ENCODE measurements at places on chromosomes 1 and 21. TPM values are rescaled to one million over a fixed set of nuclear protein-coding genes. Genes with fewer than 3 reads are reported as not detected.

UQCRHL gene
- 2.2 TPM for total RNA-seq

SRGAP2B gene
- total RNA-seq, result 50.1 TPM

OR6N1 gene
- total RNA-seq, result not detected

CLCN6 gene
- 14.8 TPM for total RNA-seq

C1QA gene
- not detected for total RNA-seq

TDRD5 gene
- total RNA-seq, result not detected

EIF3I gene
- total RNA-seq, result 295 TPM

KLHDC7A gene
- total RNA-seq, result not detected

TAL1 gene
- total RNA-seq, result 0.11 TPM

SPRR3 gene
- not detected for total RNA-seq

KCNH1 gene
- total RNA-seq, result not detected

SH2D2A gene
- 186 TPM for total RNA-seq

CYP4B1 gene
- total RNA-seq, result not detected

SFT2D2 gene
- 49.8 TPM for total RNA-seq

GCSAML gene
- total RNA-seq, result 0.16 TPM

HAPLN2 gene
- 3.8 TPM for total RNA-seq

UMODL1 gene
- total RNA-seq, result 0.09 TPM

Data from activated naive CD4-positive, alpha-beta T cell treated with anti-CD3 and anti-CD28 coated beads, Interleukin-2, amount 50 U/mL, for 72 hours (primary cell).